Fibroblast of skin of back (primary cell): ENCODE measurements at places on chromosomes 12 and 14.

DNA sequence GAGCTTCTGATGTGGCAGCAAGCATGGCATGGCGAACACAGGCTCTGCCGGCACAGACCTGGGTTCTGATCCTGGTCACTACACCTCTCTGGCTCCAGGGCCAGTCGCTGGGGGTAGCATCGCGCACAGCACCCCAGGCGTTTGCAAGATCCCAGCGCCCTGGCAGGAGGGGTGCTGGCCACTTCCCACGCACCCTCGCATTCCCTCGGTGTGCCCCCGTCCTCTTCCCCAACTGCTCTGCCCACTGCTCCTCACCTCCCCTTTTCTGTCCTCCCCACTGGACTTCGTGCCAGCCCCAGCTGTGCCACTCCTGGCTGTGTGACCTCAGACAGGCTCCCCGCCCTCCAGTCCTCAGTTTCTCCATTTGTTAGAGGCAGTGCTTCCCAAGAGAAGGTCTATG is 2.8 kb downstream of the CDK2AP1 start:
- no peak for DNase-seq

DNA sequence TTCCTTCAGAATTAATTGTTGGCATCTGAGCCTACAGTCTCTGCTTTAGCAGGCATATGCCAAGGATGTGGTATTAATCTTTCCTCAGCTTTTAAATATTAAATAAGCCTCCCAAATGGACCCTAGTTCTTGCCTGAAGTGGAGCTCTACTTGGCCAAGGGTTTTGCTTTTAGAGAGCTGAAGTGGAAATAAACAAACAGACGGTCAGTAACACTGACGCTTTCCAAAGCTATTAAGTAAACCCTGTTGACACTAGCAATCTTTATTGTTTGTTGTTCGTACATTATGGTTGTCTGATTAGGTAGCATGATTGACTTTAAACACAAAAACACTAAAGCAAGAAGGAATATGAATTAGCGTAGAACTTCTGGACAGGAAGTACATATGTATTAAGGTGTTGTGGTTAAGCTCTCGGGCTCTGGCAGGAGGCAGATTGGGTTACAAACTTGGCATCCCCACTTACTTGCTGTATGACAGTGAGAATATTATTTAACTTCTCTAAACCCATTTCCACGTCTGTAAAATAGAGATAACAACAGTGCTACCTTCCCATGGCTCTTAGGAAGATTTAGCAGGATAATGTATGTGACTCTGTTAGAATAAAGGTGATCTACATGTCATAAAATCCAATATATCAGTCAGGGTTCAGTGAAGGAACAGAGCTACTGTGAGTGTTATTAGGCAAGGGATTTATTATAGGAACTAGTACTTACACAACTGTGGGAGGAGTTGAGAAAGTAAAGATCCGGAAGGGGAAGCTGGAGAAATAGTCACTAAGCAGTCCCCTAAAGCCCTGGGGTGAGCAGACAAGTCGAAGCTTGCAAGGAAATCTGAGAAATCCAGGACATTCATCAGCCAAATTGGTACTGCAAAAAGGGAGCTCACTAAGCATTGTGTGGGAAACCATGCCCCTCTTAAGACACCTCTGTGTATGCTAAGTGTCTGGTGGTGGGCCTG is 92.2 kb upstream of the ATF7IP start:
- no peak for DNase-seq

DNA sequence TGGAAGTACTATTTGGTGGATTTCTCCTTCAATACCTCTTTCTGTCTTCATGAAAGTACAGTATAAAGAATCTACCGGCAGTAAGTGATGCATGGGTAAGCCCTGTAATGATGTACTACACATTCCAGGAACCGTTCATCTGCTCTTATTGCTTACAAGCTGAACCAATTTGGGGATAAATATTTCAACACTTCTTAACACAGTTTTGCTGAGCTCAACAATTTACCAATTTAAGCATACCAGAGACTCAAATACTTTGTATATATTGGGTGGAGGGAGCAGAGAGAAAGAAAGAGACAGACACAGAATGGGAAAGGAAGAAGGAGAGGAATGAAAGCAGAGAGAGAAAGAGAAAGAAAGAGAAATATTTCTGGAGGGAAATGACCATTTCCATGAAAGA is 821.1 kb upstream of the FLRT2 start:
- DNase-seq: no peak

DNA sequence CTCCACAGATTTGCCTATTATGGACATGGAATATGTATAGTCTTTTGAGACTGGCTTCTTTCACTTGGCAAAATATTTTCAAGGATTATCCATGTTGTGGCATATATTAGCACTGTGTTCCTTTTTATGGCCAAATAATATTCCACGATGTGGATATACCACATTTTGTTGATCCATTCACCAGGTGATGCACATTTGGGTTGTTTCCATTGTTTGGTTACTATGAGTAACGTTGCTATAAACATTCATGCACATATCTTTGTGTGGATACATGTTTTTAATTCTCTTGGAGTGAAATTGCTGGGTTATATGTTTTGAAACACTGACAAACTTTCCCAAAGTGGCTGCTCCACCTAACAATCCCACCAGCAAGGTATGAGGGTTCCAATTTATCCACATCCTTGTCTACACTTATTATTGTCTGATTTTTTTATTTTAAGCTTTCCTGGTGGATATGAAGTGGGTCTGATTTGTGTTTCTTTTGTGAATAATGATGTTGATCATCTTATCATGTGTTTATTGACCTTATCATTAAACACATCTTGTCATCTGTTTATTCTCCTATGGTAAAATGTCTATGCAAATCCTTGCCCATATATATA is 116.2 kb upstream of the FRMD6 start:
- DNase-seq: no peak

DNA sequence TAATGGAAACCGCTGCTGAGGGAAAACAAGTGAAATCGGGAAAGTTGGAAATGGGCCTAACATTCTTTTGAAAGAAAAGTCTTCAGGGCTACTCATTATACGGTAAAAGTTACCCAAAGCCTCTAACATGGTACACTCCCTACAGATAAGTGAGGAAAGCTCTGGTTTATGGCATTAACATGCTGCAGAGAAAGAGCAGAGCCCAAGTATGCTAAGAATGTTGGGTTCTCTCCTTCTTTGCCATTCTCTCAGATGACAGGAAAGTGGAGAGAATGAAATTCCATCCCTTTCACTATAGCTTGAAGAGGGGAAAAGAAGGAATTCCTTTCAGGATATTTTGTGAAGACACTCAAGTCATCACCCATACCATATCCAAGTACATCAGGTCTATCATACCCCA is 348.0 kb downstream of the SEC23A start:
- peak; percentile 38 for DNase-seq

GRCh38 chr14:50524060-50524459 is 8.3 kb downstream of the MAP4K5 start:
- DNase-seq: no peak

GRCh38 chr14:57179273-57179672 is 89.4 kb downstream of the EXOC5 start:
- no peak for DNase-seq

- DNase-seq: no peak
Measured at GRCh38 chr14:73462048-73462715, 3.8 kb upstream of the NUMB start.
